ENCODE measurements at places on chromosomes 11 and 22.

DNA sequence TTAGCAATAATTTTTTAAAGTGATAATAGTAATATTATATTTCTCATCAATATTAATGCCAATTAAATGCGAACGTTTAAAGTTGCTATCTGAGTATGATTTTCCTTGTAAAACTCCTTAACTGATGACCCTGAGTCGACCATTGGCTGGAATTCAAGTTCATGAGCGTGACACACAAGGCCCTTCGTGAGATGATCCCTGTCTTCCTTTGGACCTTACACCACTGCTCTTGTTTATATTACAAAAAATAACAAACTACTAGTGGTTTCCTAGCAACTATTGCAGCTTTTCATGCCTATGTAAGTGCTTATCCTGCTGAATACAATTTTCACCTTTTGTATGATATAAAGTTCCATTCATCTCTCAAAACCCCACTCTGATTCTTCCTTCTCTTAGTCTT lies 752.9 kb downstream of the CNTN5 start:
- no peak for DNase-seq

DNA sequence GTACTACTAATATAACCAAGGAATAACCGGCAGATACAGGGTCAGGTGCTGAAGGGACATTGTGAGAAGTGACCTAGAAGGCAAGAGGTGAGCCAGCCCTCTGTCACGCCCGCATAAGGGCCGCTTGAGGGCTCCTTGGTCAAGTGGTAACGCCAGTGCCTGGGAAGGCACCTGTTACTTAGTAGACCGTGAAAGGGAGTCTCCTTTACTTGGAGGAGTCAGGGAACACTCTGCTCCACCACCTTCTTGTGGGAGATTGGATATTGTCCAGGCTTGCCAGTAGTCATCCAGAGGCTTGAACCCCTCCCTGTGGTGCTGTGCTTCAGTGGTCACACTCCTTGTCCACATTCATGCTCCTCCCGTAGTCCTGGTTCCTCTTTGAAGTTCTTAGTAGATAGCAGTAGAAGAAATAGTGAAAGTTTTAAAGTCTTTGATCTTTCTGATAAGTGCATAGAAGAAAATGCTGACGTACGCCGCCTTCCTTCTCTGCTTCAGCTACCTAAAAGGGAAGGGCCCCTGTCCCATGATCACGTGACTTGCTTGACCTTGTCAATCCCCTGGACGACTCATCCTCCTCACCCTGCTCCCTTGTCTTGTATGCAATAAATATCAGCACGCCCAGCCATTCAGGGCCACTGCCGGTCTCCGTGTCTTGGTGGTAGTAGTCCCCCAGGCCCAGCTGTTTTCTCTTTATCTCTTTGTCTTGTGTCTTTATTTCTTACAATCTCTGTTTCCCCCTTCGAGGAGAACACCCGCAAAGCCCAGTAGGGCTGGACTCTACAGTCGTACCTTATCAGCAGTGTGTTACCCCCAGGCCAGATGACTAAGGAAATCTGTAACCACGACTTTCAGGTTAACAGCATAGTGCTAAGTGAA lies 6.1 kb downstream of the NUP50 start:
- DNase-seq = no peak

- no peak for DNase-seq
Measured at GRCh38 chr11:63663809-63664208, 7.4 kb downstream of the ATL3 start.

DNA sequence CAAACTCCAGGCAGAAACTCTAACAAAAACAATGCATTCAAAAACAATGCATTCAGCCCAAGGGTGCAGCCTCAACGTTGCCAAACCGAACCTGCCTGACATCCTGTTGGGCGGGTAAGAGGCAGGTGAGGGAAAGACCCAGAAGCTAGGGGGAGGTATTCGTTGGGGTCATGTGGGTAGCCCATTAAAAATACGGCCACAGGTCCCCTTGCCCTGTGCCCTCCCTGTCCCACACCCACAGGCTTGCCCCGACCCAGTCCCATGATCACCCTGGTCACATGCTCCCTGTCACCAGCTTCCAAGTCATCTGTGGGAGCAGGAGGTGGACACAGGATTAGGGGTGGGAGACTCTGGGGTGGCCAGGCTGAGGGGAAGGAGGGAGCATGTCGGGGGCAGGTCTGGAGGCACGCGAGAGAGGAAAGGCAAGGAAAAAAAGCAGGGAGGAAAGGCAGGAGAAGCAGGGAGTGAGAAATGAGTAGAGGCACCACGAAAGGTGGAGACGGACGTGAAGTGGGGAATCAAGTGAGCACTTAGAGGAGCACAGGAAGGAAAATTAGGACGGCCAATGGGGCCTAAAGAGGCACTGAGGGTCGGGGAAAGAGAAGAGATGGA lies 683 bp downstream of the PLA2G6 start:
- DNase-seq = peak; percentile 67

DNA sequence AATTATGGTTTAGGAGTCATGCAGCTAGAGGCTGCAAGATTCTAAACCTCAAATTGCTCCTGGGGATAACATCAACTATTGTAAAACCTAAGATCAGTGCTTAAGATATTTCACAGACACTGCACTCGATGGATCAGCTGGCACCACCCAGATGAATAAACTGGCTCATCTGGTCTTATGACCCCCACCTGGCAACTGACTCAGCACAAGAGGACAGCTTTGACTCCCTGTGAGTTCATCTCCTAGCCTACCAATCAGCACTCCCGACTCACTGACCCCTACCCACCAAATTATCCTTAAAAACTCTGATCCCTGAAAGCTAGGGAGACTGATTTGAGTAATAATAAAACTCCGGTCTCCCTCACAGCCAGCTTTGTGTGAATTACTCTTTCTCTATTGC lies 782 bp upstream of the TTC12 start:
- DNase-seq = no peak

DNA sequence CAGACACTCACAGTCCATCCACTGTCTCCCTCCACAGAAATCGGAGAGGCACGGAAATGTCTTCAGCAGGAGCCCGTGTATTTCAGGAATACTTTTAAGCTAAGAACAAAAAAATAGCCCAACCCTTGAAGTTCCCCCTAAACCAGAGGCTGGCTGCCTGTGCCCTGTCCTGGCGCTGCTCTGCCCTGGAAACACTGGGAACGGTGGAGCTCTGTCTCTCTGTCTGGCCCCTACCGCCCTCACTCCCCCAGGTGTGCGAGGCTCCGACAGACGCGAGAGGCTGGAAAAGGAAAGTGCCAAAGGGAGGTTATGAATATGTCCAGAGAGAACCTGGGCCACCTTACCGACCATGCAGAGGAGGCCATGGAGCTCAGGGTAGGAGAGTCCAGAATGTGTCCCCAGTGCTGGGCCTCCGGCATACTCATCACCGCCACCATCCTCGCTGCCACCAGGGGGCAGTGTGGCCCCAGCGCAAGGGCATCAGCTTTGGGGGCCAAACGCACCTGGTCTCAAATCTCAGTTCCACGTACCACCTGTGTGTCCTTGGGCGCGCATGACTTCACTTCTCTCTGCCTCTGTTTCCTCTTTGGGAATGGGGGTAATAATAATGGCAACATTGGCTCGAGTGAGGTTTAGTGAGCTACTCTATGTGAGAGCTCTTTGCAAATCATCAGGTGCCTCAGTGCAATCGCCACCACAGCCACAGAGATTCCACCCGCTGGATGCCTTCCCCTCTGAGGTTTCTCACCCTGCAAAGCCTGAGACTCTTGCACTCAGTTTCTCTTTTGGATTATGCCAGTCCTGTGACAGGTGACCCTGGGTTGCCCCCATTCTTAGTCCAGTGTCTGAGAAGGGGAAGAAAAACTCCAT lies 10.4 kb upstream of the SLCO2B1 start:
- peak; percentile 78 for DNase-seq

Data from CD4-positive, alpha-beta T cell treated with Interleukin-12 subunit alpha and Interleukin-12 subunit beta, for 1 hour (primary cell).